Keratinocyte (primary cell): ENCODE measurements at places on chromosomes 3 and 15.

- DNase-seq, result no peak
- no peaks in the 10 kb centered on the region for H3K4me1 ChIP-seq
- H3K4me3 ChIP-seq, result no peak overlapping the region
- no peak overlapping the region for H3K27ac ChIP-seq
- no peaks in the 10 kb centered on the region for H3K36me3 ChIP-seq
These were observed 26.3 kb downstream of the PXYLP1 start for GRCh38 chr3:141257961-141258360.

DNA sequence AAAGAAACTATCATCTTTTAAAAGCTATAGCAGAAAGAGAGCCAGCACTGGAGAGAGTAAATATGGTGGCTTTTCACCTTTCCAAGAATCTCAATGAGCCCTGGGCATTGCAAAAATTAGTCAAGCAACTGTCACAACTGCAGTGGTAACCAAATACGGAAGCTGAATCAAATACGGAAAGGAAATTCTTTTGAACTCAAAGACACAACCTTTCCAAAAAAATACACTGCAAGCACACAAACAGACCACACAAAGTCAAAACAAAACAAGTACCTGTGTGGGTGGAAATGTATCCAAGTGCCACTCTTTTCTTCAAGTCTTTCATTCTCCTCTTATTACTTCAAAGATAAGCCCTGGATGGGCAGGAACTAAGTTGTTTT, 17.6 kb downstream of the VGLL4 start:
- no peak overlapping the region for H3K27ac ChIP-seq
- H3K36me3 ChIP-seq, result no peaks in the 10 kb centered on the region
- no peak overlapping the region for H3K4me3 ChIP-seq

- H3K36me3 ChIP-seq, result no peaks in the 10 kb centered on the region
- DNase-seq, result no peak
- peaks cover 22% of the 10 kb centered on the region for H3K27me3 ChIP-seq
- no peak overlapping the region for H3K27ac ChIP-seq
- no peak overlapping the region for H3K4me3 ChIP-seq
- peaks cover 6% of the 10 kb centered on the region for H3K4me1 ChIP-seq
These were observed 188.6 kb downstream of the NLGN1 start for GRCh38 chr3:173586166-173586565.

GRCh38 chr3:191198932-191199331, at the start of gene OSTN:
TSS of gene OSTN (plus strand) at chr3:191199241. CDS start at chr3:191212533, 13,292 bp downstream.
- peaks cover 9% of the 10 kb centered on the region for H3K27me3 ChIP-seq
- no peak within 1 kb of the TSS for H3K4me3 ChIP-seq
- no peaks in the 10 kb centered on the region for H3K36me3 ChIP-seq
- no peak within 1 kb of the TSS for H3K27ac ChIP-seq
- no peak for DNase-seq

- no peak overlapping the region for H3K27ac ChIP-seq
- no peak overlapping the region for H3K4me3 ChIP-seq
- no peaks in the 10 kb centered on the region for H3K4me1 ChIP-seq
- no peak for DNase-seq
- H3K27me3 ChIP-seq, result no peaks in the 10 kb centered on the region
- H3K36me3 ChIP-seq, result no peaks in the 10 kb centered on the region
These were observed 15.8 kb downstream of the IGSF11 start for GRCh38 chr3:119018690-119019463.
